Caki2 (cell line): ENCODE measurements at places on chromosomes 3 and 15. TPM values are rescaled to one million over a fixed set of nuclear protein-coding genes. Genes with fewer than 3 reads are reported as not detected.

The COL6A6 gene
- total RNA-seq: not detected in 2 replicates

GRCh38 chr3:94990952-94991705, 928.3 kb downstream of the NSUN3 start:
- no peak for DNase-seq

DNA sequence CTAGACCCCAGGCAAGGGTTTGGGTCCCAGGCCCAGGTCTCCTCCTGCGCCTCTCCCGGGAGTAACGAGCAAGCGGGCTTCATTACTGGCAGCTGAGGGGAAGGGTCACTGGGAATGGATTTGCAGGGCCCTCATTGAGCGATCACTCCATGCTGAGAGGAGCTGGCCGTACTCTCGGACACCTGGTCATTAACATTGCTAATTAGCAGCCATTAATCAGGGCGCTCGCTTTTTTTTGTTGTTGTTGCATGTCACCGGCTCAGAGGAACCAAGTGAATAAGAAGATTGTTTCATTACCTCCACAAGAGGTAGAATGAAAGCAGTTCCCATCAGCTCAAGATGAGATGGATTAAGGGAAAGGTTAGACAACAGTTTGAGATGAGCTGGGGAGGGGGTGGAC, 293.0 kb upstream of the ATP11B start:
- no peak for DNase-seq

The AADACL2 gene
- total RNA-seq: not detected in 2 replicates

DNA sequence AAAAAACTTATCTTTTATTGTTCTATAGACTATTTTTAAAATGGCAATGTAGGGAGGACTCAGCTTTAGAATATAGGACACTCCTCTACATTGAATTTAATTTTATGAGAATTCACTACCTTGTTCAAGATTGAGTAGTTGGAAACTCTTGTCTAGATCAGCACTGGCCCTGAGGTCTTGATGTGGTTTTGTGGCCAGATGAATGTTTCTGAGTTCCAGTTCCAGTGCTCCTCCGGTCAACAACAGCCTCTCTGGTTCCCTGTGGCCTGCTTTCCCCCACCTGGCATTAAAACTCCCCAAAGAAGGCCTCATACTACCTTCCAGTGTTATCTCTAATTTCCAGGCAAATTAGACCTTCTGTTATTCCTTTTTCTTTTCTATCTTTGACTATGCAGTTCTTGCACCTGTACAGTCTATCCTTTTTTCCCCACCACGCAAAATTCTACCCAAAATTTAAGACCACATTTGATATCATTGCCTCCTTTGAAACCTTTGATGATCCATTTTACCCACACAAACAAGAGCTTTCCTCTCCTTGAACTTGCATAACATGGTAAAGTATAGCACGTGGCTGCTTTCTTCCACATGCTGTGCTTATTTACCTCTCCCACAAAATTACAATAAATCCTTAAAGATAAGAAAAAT, 9.6 kb upstream of the ANP32A start:
- DNase-seq: no peak

DNA sequence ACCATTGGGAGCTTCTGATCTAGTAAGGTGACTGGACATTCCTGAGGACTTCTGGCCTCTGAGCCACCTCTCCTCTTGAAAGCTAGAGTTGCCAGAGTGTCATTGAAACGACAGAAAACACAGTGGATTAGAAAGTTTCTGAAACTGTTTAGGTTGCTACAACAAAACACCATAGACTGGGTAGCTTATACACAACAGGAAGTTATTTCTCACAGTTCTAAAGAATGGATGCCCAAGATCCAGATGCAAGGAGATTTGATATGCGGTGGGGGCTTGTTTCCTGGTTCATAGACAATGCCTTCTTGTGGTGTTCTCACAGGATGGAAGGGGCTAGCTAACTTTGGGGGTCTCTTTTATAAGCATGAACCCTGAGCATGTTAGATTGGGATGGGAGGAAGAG, 43.3 kb upstream of the ZNF385D start:
- DNase-seq: no peak

DNA sequence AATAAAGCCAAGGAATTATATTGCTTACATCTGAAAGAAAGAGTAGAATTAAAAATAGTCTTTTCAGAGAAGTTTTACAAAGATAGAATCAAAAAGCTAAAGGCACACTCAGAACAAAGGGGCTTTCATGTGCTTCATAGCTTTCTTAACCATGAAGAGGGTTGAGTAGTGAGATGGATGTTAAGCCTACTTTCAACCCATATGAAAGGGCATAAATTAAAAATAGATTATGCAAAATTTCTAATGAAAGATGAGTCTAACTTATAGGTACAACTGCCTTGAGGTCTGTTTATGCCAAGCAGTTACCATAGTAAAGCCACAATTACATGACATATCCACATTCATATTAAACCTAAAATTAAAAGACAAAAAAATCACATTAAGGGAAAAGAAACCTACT, 223.3 kb upstream of the ARHGEF26 start:
- DNase-seq: no peak

DNA sequence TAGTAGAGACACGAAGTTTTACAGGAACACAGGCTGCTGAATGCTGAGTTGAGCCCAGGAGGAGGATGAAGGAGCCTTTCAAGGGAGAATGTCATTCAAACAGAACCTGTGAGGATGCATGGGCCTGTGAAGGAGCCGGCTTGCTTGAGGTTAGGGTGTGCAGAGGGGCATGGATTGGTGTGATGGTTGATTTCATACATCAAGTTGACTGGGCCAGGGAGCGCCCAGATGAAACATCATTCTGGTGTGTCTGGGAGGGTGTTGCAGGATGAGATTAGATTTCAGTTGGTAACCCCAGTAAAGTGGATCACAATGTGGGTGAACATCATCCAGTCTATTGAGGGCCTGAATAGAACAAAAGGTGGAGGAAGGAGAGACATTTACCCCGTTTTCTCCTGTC, 243.6 kb downstream of the EDEM1 start:
- DNase-seq: no peak
